CD4-positive, alpha-beta T cell treated with Interleukin-2 at 100 ng/mL for 4 hours (primary cell): ENCODE measurements at places on chromosomes 2 and 18.

GRCh38 chr2:86512892-86513291 lies 50.4 kb downstream of the CHMP3 start:
- no peak for DNase-seq

- no peak for DNase-seq
Measured at GRCh38 chr2:238169708-238170251, 11.0 kb downstream of the ERFE start.

DNA sequence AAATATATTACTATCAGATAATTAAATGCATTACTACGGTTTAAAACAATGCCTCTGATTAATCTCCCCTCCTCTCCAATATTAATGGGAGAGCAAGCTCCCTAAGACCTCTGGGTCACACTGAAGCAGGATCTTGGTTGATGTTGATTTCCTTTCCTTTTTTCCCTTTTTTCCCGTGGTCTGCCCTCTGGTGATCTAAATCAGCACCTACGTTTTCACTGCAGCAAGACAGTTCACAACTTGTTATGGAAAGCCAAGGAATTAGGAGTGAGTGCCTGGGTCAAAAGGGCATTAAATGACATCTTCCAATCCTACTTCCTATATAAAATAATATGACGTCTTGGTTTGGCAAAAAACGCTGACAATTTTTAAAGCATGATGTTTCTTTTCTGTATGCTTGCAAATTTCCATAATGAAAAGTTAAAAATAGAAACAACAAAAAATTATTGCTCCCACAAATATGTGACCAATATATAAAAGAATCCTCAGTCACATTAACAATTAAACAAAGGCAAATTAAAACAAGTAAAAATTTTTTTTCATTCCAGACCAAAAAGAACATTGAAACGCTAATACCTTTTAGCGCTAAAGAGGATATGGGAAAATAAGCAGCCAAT lies 7.9 kb upstream of the CFAP36 start:
- DNase-seq: no peak

DNA sequence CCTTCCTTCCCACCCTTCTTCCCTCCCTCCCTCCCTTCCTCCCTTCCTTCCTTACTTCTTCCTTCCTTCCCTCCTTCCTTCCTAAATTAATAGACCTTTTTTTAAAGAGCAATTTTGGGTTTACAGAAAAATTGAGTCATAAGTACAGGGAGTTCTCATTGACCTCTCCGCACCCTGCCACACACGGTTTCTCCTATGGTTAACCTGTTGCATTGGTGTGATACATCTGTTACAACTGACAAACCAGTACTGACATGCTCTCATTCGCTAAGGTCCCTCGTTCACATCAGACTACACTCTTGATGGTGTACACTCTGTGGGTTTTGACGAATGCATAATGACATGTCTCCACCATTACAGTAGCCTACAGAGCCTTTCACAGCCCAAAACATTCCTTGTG lies 11.6 kb upstream of the SDC1 start:
- DNase-seq: no peak

DNA sequence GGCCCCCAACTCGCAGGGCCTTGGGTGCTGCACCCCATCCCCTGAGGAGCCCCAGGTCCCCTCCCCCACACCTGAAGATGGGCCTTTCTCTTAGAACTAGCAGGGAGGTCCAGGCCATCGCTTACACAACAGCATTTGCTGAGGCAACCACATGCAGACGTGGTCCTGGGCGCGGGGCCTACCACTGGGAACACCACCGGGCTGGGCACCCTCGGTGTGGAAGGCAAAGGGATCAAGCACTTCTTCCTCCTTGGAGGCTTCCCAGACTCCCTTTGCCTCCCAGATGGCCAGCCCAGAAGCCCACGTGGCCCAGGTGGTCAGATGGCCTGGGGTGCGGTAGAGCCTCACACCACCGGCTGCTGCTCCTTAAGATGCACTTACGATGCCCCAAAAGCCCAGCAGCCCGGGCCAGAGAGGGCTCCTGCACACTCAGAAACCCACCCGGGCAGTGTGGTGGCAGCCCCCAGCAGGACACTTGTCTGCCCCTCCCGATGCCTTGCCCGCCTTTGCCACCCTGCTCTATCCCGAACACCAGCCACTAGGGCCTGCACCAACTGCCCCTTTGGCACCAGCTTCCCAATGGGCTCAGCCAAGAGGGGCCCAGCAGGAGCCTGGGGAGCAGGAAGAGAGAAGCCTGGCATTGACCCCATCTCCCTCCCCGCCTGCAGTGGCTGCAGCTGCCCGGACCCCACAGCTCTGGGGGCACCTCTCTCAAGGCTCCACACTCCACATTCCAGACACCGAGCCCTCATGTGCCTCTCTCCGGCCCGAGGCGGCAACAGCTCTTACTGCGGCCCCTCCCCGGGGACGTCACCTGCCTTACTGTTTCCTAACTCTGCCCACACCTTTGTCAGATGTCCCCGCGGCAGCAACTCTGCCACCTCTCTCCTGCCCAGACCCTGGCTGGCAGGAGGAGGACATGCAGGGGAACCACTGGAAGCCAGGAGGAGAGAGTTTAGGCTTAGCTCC lies 13.9 kb upstream of the MLPH start:
- DNase-seq: no peak
